ENCODE measurements at places on chromosomes 16 and 17.

DNA sequence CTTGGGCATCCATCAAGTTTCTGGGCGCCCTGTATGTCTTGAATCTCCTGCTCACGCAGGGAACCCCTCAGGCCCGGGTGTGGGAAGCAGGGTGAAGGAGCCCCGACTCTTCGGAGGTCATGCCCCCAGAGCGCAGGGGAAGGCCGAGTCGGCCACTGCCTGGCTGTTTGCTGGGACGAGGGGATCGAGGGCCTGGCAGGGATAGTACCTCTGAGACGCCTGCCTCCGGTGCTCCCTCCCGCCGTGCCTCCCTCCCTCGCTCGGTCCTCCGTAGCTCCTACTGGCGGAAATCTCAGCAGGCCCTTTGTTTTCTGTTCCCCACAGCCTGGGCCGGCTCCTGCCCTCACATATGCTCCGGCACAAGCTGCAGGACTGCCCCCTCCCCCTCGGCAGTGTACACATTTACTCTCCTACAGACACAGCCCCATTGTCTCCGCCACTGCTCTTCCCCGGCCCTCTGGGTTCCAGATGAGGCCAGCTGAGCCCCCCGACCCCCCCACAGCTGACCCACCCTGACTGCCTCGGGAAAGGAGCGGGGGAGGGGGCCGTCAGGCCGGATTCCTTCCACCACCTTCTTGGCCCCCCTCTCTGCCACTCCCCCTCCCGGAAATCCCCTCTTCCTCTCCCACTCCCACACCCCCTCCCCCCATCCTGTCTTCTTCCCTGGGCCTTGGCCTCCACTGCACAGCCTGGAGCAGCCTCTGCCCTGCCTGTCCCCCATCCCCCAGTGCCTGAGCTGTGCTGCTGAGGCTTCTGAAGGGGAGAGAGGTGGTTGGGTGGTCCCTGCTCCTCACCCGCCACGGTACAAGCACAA, 1.4 kb downstream of the TRAF4 start:
- peak overlapping the region; percentile 100 for H3K27ac ChIP-seq
- H3K27me3 ChIP-seq: no peaks in the 10 kb centered on the region
- H3K4me3 ChIP-seq: peak overlapping the region; percentile 96
- peak; percentile 54 for DNase-seq
- H3K4me1 ChIP-seq: peaks cover 41% of the 10 kb centered on the region
- H3K36me3 ChIP-seq: peaks cover 43% of the 10 kb centered on the region

GRCh38 chr16:17304106-17304490, 166.7 kb downstream of the XYLT1 start:
- H3K27me3 ChIP-seq: no peaks in the 10 kb centered on the region
- H3K4me3 ChIP-seq: no peak overlapping the region
- H3K36me3 ChIP-seq: no peaks in the 10 kb centered on the region
- peak overlapping the region; percentile 3 for H3K27ac ChIP-seq

- no peak overlapping the region for H3K4me3 ChIP-seq
- H3K27me3 ChIP-seq: no peaks in the 10 kb centered on the region
- no peak for DNase-seq
- no peaks in the 10 kb centered on the region for H3K4me1 ChIP-seq
These were observed 6.9 kb downstream of the C17orf67 start for GRCh38 chr17:56826611-56827414.

- peaks cover 84% of the 10 kb centered on the region for H3K36me3 ChIP-seq
- no peak for DNase-seq
- no peak overlapping the region for H3K4me3 ChIP-seq
- no peak overlapping the region for H3K27ac ChIP-seq
These were observed 14.4 kb upstream of the LGALS3BP start for GRCh38 chr17:78993981-78994671.

GRCh38 chr17:49223517-49224197, 6.9 kb downstream of the PHOSPHO1 start:
- DNase-seq: peak; percentile 40
- H3K27ac ChIP-seq: no peak overlapping the region
- peaks cover 10% of the 10 kb centered on the region for H3K4me1 ChIP-seq
- H3K27me3 ChIP-seq: peaks cover 34% of the 10 kb centered on the region

GRCh38 chr16:1367486-1368174, 15.9 kb downstream of the GNPTG start:
- no peaks in the 10 kb centered on the region for H3K4me1 ChIP-seq
- no peak overlapping the region for H3K27ac ChIP-seq
- H3K4me3 ChIP-seq: no peak overlapping the region
- no peak for DNase-seq

Measured in trophoblast cell (in vitro differentiated cells and primary cell).